ENCODE measurements at places on chromosomes 5 and 9.

GRCh38 chr5:94288937-94289336 is 329.5 kb downstream of the KIAA0825 start:
- DNase-seq: no peak

DNA sequence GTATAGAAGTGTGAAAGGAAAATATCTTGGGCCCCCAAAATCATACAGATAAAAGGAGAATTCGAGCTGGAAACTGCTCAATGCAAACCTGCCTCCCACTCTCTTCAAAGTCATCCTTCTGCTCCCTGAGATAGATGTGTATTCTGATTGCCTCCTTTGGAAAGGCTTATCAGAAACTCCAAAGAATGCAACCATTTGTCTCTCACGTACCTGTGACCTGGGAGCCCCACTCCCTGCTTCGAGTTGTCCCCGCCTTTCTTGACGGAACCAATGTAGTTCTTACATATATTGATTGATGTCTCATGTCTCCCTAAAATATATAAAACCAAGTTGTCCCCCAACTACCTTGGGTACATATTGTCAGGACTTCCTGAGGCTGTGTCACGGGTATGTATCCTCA is 163.8 kb downstream of the DIRAS2 start:
- DNase-seq: no peak

GRCh38 chr5:11560915-11561697 is 343.1 kb downstream of the CTNND2 start:
- no peak for DNase-seq

DNA sequence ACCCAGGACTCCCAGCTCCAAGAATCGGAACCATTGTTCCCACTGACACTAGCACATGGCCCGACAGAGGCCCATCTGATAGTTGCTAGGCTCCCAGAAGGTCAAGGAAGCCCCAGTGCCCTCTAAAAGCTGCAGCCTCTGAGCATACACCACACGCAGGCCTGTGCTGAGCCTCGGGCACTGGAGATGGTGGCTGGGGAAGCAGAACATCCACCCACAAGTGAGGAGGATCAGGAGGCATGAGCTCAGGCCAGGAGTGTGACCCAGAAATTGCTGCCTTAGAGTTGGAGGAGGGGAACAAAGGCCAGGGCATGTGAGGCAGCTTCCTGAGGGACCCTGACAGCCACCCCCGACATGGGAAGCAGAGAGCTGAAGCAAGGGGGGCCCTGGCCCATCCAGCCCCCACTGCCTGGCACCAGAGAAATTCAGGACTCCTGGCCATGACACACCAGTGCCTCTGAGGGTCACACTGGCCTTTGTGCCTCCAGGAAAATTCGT is 21.4 kb downstream of the IPPK start:
- no peak for DNase-seq

DNA sequence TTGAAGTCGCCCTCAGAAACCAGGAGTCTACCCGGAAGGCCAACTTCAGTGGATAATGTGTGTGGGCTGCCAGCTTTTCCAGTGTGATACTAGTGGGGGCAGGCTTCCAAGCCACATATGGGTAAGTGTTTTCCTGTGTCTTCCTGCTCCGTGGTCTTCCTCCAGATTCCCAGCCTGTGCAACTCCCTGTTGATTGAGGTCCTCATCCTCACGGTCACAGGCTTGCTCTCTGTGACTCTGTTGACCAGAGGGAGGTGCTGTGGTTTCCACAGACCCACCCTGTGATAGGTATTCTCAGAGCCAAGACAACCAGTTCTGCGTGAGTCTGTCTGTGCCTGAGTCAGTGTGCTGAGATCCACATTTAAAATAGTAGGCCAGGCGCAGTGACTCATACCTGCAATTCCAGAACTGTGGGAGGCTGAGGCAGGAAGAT is 388.0 kb upstream of the IRX2 start:
- DNase-seq: no peak

DNA sequence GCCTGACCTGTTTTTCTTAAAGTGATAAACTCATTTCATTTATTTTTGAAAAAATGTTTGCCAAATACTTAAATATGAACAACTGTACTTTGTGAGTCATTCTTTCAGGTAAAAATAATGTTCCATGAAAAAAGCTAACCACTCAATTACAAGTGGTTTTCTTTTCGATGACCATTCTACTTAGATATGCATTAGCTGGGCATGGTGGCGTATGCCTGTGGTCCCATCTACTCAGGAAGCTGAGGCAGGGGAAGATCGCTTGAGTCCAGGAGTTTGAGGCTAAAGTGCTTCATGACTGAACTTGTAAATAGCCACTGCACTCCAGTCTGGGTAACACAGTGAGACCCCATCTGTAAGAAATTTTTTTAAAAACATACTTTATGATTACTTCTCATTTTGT is 4.0 kb upstream of the WDR70 start:
- DNase-seq: no peak

- DNase-seq: no peak
These were observed 22.3 kb downstream of the CAAP1 start for GRCh38 chr9:26870292-26870691.

DNA sequence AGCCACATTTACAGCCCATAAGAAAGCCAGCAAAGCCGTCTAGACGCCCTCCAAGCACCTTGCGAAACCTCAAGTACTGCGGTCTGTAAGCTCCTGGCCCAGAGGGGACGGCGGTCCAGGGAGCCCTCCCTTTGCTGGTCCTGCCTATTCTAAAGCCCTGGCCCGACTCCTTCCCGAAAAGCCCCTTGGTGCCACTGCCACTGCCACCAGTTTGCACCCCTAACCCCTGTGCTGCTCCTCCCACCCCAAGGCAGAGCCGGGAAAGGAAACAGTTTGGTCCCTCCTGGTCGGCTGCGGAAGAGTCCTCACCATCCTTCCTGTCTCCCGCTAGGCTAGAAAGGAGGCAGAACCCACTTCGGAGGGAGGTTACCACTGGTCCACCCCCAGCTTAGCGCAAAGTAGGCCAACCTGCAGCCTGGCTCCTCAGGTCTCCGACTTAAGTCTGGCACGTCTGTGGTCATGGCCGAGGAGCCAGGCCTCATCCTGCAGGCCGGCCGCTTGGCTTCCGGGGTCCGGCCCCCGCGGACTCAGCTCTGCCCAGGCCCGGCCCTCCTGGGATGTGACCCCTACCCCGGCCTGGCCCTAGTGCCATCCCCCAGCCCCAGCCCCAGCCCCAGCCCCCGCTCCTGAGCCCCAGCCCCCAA is 916 bp downstream of the TOR1A start:
- peak; percentile 54 for DNase-seq

DNA sequence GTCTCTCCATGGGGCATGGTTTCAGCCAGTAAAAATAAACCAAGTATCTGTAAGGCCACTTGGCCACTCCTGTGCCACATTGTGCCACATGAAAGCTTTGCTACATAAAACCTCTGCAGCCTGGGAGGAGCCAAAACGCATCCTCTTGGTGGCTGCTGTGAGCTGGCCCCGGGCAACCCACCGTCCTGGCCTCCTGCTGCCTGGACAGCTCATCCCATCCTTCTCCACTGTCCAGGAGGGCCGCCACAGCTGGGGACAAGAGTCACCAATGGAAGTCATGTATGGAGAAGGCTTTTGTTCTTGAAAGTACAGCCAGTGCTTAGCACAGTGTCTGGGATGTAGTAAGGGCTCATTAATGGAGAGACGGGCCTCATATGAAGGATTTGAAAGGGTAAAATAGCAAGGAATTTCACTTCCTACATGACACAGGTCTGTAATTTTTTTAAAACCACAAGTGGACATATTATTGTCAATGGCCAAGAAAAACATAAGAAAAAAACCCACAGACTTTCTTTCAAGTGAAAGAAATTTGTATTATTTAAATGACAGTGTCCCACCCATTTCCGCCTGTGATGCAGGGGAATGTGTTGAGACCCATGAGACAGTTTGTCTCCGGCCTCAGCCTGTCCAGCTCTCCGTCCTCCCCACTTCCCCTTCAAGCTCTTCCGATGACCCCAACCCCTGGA is 6.6 kb downstream of the PTGES start:
- DNase-seq: no peak

- DNase-seq: no peak
These were observed 56.4 kb upstream of the OR2K2 start for GRCh38 chr9:111386386-111386785.

GRCh38 chr9:111728143-111728542 is 66.6 kb downstream of the SHOC1 start:
- DNase-seq: no peak

DNA sequence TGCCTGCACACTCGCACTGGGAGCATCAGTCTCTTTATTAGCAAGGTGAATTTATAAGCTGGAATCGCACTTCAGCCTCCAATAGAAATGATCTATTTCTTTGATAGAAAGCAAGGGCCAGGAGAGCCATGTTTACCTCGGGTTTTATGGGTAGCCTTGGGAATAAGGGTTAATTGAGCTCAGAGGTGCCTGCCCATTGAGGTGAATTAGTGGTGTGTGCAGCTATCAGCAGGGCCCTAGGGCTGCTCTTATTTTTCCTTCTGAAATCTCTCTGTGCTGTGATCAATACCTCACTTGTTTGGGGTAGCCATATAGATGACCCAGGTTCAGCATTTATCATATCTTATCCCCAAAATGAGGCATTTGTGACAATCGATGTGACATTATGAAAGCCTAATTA is 297.8 kb downstream of the EBF1 start:
- no peak for DNase-seq

DNA sequence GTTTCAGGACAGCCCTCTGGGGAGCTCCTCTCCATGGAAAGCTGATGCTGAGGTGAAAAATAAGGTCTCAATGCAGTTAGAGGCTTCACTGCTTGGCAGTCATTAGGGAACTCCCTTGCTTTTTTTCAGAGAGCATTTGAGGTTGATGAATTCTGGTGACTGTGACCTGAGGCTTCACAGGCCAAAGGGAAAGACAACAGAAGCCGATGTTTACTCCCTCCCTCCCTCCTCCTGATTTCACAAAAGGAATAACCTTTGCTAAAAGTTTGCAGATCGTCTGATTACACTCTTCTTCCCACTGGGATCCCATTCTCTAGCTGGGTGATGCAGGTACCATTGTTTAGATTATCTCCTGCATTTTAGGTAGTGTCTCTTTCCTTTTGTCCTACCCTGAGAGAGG is 329.4 kb downstream of the KIF4B start:
- no peak for DNase-seq

GRCh38 chr5:158406884-158407823 is 548.2 kb upstream of the CLINT1 start:
- no peak for DNase-seq

GRCh38 chr5:177311392-177311722 is 341 bp downstream of the MXD3 start:
- no peak for DNase-seq

DNA sequence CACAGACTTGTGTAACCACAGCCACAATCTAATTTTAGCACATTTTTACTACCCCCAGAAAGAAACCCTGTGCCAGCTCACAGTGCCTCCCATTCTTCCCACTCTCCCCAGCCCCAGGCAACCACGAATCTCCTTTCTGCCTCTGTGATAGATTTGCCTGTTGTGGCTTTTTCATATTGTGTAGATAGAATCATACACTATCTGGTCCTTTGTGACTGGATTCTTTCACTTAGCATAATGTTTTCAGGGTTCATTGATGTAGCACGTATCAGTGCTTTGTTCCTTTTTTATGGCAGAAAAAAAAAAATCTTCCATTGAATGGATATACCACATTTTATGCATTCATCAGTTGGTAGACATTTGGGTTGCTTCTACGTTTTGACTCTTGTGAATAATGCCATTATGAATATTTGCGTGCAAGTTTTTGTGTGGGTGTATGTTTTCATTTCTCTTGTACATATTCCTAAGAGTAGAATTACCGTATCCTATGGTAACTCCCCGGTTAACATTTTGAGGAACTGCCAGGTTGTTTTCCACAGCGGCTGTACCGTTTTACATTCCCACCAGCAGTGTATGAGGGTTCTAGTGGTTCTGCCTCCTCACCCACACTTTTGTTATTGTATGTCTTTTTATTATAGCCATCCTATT is 64.5 kb downstream of the RCL1 start:
- DNase-seq: no peak

DNA sequence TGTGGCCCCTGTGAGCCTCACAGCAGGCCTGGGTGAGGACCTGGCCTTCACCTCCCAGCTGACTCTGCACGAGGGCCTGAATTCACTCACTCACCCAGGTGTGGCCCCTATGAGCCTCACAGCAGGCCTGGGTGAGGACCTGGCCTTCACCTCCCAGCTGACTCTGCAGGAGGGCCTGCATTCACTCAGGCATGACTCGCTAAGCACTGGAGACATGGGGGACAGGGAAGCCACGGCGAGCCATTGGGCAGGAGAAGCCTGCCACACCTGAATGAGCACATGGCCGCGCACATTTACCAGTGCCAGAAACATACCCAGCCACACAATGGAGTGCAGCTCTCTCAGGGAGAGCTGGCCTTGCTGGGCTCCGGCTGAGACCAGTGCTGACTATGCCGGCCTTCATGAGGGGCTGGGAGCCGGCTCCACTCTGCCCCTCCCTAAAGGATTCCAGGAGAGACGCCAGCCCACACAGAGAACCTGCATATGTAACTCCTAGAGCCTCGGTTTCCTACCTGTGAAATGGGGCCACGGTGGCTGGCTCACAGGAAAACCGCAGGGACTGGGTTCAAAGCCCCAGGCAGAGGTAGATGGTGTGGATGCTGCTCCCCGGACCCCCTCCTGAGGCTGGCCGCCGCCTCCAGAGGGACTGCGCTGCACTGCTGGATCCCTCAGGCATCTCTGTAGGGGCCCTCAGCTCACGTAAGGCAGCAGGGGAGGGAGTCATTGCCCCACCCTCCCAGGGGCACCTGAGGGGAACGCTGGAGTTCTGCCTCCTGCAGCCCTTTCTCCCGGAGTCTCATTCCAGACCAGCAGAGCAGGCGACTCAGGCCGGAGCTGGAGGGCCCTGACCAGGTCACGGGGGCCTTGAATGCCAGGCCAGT is 7.2 kb downstream of the ADAMTS2 start:
- no peak for DNase-seq

DNA sequence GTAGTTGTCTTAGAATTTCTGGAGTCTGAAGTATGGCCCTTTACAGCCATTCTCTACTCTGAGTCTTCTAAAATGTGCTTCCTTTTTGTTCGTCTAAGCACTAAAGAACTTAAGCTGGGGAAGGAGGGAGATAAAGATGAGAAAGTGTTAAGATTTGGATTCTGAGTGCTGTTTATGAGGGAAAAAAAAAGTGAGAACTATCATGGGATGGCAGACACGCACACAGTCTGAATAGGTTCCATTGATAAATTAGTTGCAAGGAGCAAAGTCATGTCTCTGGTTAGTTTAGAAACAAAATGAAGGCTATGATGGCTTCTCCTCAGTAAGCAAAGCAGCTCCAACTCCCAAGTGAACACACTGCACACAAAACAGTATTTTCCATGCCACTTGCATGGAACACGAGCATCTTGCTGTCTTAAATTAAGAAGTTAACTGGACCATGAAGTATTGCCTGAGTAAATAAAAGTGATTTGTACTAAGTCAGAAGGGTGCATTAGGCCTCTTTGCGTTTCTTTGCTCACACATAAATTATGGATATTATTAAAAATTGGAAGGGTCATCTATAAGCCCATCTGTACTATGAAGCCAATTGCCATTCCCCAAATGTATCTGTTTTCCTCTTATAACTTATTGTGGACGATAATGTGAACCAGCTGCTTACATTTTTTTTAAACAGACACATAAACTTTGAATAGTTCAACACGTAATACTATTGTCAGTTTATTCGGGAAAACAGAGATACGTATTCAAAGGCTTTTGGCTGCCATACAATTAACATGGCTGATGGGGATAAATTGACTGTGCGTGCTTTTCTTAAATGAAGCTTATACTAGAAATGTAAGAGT is 199.3 kb downstream of the SGCD start:
- DNase-seq: no peak

GRCh38 chr9:77028478-77028877 is 9.0 kb downstream of the FOXB2 start:
- no peak for DNase-seq

- DNase-seq: no peak
These were observed 30.3 kb downstream of the MAN2A1 start for GRCh38 chr5:109719978-109720377.

All from activated naive CD4-positive, alpha-beta T cell treated with anti-CD3 and anti-CD28 coated beads for 36 hours (primary cell).